ENCODE measurements at places on chromosomes 13 and 19.
A peak's percentile ranks its signal among the peaks of the same experiment; 100 is the strongest.

- no peak for DNase-seq
Observed at GRCh38 chr13:110641055-110642015, 26.0 kb downstream of the NAXD start.

DNA sequence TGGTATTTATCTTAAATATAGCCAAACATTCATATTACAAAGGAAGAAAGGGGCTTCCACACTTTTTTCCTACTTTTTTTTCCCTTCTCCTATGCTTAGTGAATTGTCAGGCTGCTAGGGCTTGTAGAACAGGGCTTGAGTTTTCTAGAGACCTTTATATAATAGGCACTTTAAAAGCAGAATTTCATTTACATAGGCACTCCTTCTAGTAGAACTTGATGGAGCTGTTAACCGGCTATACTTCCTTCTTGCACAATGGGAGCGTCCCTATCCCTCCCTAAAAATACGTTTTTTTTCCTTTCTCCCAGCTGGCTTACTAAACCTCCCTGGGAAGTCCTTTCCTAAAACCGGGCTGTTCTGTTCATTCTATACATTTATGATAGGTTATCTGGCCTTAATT is 1.1 kb downstream of the TRIM13 start:
- DNase-seq: no peak

GRCh38 chr13:42109957-42110356 is 61.5 kb downstream of the DGKH start:
- no peak for DNase-seq

DNA sequence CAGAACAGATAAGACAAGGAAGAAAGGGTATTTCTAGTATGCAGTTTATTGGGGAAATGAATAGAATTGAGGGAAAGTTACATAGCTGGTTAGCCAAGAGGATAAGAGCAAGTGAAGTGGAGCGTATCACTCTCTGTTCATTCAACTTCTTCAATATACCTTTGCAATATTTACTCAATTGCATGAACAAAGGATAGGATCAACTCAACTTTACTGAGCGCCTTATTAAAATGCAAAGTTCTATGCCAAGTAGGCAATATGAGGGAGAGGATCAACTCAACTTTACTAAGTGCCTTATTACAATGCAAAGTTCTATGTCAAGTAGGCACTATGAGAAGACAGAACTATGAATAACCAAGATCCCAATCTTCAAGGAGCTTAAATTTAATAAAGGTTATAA is 43.9 kb downstream of the ZC3H13 start:
- DNase-seq: no peak

DNA sequence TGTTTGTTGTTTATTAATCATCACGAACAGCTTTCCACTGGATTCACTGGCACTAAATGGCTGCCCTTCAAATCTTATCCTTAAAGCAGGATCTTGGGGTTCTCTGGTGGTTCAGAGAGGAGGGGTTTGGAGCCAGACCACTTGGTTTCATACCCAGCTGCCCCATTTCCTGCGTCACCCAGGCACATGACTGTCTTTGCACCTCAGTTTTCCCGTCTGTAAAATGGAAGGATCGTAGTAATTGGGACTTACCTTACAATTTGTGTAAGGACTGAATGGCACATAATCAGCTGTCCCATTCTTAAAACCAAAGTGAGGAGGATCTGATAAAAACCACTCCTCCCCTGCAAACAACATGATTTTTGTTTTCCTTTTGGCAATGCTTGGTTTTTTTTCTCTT is 318.3 kb downstream of the ZNF536 start:
- no peak for DNase-seq

DNA sequence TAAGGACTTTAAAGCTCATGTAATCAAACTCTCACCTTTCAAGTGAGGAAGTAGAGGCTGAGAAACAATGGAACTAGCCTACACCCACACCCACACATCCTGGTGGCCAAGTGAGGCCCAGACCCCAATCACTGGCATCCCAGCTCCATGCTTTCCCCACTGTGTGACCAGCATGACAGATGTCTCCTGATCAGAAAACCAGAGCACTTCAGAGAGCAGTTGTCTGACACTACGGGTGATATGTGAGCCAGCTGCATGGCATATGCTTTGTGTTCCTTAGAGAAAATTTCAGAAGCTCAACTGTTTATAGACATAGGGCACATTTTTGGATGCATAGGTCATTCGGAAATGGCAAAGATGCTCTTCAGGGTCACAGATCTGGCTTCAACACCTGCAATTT is 315.2 kb downstream of the NDFIP2 start:
- DNase-seq: no peak

GRCh38 chr19:16188521-16188920 is 3.3 kb downstream of the FAM32A start:
- DNase-seq: no peak

DNA sequence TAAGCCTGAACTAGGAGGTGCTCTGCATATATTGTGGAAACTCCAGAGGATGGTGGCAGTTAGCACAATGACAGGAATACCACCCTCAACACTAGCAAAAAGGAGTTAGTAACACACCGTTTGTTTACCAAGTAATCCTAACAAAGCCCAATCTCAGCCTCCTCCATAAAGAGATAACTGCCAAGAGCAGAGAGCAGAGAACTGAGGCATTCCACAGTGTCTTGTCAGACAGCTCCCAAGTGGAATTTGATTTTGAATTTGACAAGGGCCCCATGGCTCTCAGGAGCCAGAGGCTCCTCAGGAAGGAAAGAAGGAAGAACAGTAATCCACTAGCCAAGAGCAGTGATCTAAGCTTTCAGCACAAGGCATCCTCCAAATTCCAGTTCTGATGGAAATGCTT is 298.6 kb downstream of the DCLK1 start:
- no peak for DNase-seq

DNA sequence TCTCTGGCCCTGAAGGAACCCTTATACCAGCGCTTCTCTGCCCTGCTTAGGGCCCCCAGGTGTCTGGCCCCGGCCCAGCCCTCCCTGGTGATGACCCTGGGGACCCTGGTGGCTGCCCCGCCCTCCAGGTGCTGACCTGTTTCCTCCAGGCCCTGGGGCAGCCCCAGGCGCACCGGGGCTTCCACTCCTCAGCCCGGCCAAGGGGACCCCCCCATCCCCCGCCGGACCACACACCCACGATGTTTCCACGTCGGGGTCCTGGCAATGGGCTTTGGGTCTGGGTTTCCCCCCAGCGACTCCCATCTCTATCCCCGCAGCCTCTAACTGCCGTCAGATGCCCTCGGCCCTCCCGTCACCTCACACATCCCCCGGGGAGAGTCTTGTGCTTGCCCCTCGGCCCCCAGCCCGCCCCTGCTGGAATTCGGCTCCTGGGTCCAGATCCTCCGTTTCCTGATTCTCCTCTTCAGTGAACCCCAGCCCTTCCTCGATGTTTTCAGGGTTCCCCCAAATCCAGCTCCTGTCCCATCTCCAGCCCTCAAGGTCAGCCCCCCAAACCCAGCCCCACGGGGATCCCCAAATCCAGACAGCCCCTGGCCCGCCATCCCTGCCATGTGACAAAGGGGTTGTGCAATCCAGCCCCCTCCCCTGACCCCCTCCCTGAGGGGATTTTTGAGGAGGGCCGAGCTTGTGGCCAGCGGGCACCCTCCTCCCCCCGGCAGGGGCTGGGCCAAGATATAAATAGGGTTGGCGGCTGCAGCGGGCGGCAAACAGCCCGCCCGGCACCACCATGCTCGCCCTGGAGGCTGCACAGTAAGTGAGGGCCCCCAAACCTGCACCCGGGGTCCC is at the start of gene SPIB:
Gene SPIB (plus strand): TSS at position 763 of the 846 bp plus-strand sequence. CDS start 25 bp downstream, at position 788.
- no peak for DNase-seq

GRCh38 chr13:90177512-90177911 is 1170.0 kb upstream of the MIR17HG start:
- DNase-seq: no peak

DNA sequence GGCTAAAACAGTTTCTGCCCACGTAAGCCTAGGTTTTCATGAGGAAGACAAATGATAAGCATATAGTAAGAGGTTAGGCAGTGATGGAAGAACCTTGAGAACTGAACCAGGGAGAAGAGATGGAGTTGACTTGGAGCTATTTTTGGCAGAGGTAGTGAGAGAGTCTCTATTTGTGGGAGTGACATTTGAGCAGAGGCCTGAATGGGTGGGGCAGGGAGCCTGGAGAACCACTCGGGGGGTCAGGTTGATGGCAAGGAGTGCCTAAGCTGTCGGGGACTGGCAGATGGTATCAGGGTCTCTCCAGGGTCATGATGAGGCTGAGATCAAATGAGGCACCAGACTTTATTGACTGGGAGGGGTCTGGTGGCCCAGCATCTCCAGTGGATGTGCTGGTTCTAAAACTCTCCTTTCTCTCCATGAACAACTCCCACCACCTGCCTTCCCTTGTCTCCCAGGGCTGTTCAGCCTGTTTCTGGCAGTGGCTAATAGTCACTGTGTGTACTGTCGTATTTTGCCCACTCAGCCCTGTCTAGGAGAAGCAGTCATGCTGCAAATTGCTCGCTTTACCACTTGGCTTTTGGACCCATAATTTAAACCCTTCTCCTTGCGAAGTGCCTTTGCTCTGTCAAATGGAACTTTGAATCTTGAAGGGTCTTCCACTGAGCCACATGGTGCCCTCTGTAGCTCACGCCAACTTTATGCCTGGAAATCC is 3.6 kb downstream of the MAU2 start:
- DNase-seq: no peak

DNA sequence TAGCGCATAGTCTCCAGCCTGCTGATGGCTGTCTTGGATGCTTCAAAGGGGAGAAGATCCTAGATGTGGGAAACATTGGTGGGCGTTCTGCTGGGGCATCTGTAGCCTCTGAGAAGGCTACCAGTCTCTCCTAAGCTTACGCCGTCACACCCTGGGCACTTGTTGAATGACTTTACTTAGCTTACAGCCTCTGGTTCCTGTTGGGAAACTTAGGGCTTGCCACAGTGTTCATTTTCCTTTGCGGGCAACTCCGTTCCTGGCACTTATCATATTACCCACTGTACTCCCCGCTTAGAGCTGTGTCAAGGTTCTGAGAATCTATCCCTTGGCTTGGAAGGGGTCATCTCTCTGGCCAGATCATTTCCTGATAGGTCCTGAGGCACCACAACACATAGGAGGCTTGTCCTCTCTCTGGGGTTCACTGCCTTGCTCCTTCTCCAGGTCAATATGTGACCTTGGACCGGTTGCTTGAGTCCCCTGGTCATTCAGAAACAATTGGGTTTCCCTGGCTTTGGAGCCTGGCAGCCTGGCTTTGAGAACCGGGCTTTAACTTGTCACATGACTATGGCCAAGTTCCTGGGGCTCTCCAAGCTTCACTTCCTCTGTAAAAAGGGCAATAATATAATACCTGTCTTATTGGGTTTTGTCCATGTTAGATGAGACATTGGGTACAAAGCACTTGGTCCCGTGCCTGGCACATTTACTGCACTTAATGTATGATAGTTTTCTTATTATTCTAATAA is 20.5 kb upstream of the ALOX5AP start:
- DNase-seq: peak; percentile 43

GRCh38 chr19:7986321-7987113 is 18.9 kb downstream of the ELAVL1 start:
- DNase-seq: no peak

- DNase-seq: no peak
Observed at GRCh38 chr19:19410553-19411550, 5.4 kb downstream of the GATAD2A start.

DNA sequence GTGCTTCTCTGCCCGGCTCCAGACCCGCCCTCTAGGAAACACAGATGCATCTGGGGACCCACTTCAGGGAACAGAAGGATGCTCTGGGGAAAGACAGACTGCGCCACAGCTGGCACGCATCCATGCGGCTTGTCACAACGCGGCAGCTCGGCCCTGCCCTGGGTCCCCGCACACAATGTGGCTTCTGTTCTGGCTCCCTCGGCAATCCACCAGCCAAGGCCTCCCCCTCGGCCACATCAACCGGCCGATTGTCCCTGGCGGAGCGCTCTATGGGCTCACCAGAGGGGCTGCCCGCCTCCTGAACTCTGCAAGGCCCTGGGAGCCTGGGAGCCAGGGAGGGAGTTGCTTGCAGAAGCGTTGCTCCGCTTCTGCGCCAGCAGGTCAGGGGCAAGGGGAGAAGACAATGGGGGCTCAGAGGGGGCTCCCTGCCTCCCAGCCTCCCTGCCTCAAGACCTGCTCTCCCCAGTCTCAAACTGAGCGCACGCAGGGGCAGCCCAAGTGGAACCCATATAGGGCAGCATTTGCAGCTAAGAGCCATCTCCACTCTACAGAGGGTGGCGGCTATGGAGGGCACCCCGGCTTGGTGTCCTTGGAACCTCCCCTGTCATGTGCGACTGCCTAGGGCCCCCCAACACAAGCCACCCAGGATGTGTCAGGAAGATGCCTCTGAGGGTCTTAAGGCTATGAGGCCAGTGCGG is 37.9 kb downstream of the MLLT1 start:
- no peak for DNase-seq

DNA sequence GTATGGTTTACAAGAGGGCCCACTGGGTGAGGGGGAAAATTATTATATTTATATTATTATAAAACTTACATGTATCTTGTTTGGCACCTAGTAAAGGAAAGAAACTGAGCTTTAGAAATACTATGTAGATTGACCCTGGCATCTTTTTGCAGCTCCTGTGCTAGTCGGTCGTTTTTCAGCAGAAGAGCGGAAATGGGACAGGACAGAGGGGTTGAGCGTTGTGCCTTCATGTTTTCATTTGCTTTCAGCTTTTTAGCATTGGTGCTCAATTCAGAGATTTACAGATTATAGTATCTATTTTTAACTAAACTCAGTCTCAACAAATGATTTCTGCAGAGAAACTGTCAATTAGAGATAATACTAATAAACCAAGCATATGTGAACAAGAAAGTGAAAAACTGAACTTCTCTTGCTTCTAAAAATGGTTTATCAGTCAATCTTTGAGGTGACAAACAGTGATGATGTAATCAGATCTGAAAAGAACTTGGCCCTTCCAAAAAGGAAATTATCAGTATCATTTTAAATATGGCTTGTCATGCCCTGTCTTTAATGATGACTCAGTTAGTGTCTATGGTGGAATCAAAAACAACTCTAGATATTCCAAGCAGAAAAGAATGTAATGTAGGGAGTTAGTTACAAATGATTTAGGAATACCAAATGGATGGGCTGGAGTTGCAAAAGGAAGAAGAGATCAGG is 56.9 kb upstream of the KCTD4 start:
- DNase-seq: no peak

GRCh38 chr19:45780146-45780447 is 2.2 kb downstream of the DMPK start:
- DNase-seq: no peak

DNA sequence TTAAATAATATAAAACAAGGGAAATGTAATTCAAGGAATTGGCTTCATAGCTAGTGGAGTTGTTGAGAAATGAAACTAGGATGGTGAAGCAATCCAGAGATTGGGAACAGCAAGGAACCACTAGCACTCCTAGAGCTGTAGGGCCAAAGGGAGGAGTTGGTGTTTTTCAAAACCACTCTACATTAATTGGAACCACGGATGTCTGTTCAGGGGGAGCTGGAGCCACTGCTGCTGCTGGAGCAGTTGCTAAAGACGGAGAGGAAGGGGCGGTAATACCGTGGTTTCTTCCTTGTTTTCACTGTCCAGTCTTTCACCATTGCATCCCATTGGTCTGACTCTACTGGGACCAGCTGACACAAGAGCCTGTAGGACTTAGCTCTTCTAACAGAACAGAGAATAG is 8.5 kb downstream of the DNAJC15 start:
- DNase-seq: no peak

- DNase-seq: no peak
Observed at GRCh38 chr13:110802260-110802659, 88.8 kb downstream of the ING1 start.

GRCh38 chr13:106515635-106516254 is 19.7 kb downstream of the EFNB2 start:
- DNase-seq: no peak

Data from islet precursor cell (in vitro differentiated cells).